ENCODE measurements at places on chromosomes 12 and 14.

DNA sequence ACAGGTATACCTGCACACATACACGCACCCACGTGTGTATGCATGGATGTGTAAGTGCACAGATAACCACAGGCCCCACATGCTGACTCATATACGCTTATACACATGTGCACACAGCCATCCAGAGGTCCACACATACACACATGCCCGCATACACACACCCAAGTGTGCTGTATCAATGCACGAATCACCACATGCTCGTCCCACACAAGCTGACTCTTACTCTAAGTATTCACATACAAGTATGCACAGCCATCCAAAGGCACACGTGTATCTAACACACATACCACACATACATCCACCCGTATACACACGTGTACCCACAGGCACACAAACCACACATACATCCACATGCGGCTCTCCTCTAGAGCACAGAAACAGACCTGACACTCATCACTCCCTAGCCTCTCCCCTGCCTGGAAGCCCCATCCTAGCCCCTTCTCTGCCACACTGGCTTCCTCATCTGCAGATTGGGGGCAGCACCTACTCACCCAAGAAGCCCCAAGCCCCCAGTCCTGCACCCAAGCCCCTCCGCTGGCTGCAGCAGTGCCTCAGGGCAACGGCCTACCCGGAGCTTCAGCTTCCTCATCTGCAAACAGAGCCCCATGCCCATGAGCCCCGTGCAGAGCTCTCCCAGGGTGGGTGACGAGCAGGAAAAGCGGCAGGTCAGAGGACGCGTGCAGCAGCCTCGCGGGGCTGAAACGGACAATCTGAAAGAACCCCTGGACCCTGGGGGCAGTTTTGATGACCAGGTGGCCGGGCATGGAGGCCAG is 105.4 kb downstream of the NCOR2 start:
- DNase-seq: no peak

GRCh38 chr14:44040561-44040960 is 466.5 kb downstream of the FSCB start:
- DNase-seq: no peak

DNA sequence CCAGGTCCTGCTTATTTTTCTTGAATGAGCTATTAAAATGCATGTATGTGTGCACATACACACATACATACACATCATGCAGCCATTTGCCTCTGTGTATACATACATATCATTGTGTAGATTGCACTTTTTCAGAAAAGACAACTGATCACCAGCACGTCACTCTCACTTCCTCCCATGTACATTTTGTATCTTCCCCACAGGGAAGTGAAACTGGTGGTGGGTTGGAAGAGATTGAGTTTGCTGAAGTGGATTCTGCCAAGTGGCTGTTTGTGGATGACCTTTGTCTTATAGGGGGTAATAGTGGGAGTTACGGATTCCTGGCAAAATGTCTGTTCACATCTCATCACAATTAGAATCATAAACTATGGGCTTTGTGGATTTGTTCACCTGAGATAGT is 448.6 kb downstream of the RAD51B start:
- DNase-seq: no peak

- DNase-seq: no peak
Observed at GRCh38 chr14:60095231-60095630, 3.5 kb downstream of the PCNX4 start.

GRCh38 chr12:10873378-10873777 is 10.7 kb downstream of the PRH1 start:
- peak; percentile 1 for DNase-seq

GRCh38 chr14:24674204-24674970 is 40.4 kb upstream of the GZMB start:
- DNase-seq: no peak

DNA sequence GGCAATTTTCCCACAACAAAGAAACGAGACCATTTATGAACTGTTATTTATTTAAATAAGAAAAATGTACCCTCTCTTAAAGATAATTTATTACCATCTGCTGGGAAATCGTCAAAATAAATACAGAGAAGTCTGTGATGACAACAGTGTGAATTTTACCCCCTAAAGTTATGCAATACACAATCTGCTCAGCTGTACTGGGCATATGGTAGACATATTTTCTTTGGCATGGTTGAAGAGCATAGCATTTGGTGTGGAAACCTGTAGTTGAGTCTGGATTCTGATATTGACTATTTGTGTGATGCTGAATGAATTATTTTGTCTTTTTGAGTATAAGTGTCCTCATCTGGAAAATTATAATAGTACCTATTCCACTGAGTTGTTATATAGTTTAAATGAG is 60.0 kb downstream of the CFAP54 start:
- DNase-seq: no peak

DNA sequence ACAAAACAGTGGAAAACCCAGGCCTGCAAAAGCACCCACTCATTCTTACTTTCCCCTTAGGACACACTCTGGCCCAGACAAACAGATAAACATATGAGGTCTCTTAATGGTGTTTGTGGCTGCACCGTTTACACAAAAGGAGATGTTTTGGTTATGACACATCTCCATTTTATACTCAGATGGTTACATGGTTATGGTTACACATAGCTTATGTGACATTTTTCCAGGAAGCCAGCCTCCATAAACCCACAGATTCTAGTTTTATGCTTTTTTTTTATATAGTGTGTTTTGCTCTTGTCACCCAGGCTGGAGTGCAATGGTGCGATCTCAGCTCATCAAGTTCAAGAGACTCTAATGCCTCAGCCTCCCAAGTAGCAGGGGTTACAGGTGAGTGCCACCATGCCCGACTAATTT is 3.5 kb upstream of the KLRD1 start:
- no peak for DNase-seq

GRCh38 chr14:103188810-103189480 is 65.7 kb downstream of the TNFAIP2 start:
- DNase-seq: no peak

DNA sequence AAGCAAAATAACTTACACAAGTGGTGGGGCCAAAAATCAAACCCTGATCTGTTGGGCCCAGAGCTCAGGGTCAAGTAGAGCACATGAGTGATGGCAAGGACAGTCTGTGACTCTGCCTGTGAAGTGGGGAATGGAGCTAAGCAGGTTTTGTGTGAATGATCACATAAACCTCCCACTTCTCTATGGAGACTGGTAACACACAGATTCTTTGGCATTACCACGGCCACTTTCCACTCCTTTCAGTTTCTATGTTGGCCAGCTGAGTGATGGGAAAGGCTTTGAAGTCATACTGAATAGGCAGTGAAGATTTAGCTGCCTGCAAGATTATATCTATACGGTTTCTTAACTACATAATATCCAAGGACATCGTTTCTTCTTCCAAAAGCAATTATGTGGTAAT is 97.9 kb downstream of the ARMH4 start:
- DNase-seq: no peak

GRCh38 chr12:84497819-84498218 is 414.8 kb downstream of the SLC6A15 start:
- peak; percentile 25 for DNase-seq

DNA sequence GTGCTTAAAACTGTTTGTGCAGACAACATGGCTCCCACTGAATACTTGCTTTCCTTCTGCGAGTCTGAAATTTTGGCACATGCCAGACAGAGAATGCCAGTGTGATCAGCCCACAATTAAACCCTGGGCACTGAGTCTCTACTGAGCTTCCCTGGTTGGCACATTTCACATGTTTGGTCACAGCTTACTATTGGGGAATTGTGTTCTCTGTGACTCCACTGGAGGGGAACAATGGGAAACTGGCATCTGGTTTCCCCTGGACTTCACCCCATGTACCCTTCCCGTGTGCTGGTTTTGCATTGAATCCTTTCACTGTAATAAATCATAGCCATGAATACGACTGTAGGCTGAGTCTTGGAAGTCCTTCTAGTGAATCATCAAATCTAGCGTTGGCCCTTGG is 64.9 kb downstream of the EFCAB11 start:
- DNase-seq: no peak

DNA sequence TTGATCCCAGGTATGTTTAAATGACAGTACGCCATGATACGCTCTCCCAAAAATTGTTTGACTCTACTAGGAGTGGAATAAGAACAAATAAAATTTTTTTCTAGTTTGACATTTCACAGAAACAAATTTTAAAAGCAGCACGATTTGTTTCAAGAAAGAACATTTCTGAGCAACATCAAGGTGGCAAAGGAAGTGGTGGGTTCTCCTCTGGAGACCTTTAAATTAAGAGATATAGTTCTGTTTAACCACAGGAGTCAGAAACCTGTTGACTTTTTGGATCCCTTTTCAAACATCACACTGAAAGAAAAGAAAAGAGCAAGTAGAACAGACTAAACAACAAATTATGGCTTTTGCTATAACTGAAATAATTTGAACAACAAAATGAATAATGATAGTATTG is 2.5 kb upstream of the SLC6A13 start:
- no peak for DNase-seq

- no peak for DNase-seq
Observed at GRCh38 chr14:102479107-102479506, 30.5 kb downstream of the ANKRD9 start.

- DNase-seq: no peak
Observed at GRCh38 chr14:62097072-62097471, 334.9 kb downstream of the SNAPC1 start.

DNA sequence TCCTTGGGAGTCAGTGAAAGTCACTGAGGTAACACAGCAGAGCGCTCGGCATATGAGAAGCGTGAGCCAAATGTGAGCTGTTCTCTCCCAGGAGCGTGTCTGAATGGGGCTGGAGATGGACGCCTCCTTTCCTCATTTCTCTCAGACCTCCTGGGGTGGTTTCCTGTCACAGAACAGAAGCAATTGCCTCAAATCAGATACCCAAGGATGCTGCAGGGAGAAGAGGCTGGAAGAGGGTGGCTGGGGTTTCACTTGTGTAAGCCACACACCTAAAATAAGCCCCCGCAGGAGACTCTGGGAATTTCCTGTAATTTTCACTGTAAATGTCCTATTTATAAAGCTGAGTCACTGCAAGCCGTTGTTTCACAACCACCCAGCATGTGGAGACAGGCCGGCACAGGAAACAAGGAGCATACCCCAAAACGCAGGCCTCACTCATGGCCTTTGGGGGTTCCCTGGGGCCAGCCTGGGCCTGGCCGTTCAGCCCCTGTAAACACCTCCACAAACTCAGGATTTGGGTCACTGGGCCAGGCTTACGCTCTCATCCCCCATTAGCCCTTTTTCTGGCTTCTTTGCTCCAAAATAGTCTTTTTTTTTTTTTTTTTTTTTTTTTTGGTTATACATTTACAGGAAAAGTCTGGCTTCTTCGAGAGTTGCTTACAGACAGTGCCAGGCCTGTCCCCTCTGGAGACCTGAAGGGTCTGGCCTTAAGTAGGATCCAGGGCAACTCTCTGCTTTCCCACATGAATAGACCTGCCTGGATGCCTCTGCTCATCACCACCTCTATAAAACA is 55.3 kb downstream of the VCPKMT start:
- DNase-seq: peak; percentile 89

DNA sequence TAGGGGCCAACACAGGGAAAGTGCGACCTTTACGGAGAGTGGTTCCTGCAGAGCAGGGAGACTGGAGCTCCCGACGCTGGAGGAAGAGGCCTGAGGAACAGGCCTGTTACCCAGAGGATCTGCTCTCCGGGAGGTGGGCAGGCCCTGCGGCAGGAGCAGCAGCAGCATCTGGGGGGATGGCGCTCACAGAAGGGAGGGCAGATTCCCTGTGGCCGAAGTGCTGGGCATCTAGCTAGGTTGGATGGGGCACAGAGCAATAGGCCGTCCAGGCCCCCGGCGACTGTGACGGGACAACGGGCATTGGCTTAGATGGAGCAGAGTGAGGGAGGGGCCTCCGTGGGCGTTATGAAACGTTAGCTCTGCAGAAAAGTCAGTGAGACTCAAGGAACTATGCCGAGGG is 135.6 kb downstream of the PIWIL1 start:
- DNase-seq: no peak

DNA sequence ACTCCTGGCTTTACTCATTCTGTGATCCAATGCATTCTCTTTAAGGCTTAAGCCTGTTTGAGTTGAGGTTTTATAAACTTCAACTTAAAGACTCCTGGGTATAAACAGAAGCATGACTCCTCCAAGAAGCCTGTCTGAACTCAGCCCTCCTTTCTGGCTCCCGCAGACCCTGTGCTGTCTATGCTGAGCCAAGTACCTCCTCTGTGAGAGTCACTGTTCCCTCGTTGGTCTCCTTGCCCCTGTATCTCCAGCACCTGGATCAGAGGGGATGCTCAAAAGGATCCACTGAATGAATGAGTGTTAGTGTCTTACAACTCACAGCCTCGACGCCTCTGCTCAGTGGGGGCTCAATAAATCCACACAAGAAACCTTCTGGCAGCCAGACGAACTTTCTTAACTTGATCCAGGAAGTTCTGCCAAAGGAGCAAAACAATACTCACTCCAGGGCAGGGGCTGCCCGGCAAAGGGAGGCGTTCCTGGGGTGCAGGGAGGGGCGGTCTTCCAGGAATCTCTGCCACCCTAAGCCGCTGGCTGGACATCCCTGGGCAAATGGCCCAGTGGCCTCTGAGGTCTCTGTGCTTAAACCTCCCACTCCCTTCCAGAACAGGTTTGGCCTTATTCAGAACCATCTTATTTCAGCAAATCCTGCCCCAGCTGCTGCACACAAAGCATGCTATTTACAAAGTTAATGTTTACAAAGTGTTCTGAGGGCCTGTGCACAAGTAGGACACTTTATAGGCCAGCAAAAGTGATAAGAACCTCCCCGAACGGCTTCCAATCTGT is 32.9 kb downstream of the MAP1LC3B2 start:
- DNase-seq: no peak

DNA sequence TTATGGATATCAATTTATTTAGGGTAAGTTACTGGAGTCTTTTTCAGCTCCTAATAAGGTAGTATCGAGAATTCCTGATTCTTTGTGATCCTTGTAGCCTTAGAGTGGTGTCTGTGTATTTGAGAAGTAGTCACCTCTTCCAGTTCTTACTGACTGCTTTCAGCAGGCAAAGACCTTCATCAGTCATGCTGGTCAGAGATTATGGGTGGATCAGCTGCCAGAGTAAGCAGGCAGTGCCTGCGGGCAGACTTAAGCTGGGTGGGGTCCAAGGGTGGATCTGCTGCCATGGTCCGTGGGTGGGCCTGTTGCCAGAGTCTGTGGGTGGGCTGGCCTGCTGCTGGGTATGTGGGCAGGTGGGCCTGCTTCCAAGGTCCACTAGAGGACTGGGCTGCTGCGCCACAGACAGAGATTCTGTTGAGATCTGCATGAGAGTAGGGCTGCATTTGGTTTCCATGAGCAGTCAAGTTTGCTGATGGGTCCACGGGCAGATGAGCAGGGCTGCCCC is 188.7 kb downstream of the ANO2 start:
- DNase-seq: no peak

- no peak for DNase-seq
Observed at GRCh38 chr12:102611995-102612394, 131.6 kb upstream of the IGF1 start.

DNA sequence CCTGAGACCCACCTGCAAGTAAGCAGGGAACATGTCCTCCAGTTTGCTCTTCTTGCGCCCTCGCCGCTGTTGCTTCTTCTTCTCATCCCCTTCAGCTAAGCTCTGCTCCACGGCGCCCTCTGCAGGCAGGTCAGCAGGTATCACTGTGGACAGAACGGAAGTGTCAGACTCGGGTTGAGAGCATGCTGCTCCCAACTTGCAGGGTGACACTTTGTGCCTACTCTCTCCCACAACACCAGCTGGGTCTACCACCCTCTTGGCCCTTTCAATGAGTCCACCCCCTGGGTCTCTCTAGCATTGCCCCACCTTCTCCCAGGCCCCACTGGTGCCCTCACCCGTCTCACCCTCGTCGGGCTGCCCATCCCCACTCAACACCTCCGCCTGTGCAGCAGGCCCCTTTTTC is 16.7 kb downstream of the KMT2D start:
- DNase-seq: no peak
